ENCODE measurements at places on chromosomes 6 and 20.

DNA sequence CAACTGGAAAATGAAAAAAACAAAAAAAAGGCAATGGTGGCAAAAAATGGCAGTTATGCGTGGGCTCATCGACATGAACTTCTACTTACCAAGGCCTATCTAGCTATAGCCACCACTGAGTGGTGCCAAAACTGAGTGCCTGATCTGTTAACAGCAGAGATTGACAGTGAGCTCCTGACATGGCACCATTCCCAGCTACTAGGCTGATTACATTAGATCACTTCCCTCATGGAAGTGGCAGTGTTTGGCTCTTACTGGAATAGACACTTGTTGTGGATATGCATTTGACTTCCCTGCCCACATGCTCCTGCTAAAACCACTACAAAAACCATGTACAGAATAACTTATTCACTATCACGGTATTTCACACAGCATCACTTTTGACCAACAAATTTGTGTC, 216.1 kb upstream of the SGK1 start:
- DNase-seq = no peak

DNA sequence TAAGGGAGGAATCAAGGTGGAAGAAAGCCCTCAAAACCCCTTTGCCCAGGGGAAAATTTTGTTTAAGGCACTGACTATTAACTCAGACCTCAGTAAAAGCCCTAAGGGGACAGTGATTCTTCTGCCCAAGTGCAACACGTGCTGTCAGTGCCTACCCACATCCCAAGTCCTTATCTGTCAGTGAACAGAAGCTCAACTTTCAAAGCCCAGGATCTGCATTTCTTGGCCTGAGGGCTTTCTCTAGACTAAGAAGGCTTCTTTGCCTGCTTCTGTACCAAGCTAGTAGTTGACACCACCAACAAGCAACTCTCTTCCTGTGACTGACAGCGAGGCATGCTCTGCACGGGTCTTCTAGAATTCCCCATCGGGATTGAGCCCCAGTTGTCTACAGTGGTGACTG, 416.0 kb upstream of the SPTLC3 start:
- no peak for DNase-seq

DNA sequence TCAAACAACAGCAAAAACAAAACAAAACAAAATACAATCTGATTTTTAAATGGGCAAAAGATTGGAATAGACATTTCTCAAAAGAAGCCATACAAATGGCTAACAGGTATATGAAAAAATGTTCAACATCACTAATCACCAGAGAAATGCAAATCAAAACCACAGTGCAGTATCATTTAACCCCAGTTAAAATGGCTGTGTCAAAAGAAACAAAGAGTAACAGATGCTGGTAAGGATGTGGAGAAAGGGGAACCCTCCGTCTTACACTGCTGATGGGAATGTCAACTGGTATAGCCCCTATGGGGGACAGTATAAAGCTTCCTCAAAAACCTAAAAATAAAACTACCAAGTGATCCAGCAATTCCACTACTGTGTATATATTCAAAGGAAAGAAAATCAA, 10.9 kb upstream of the NELFCD start:
- no peak for DNase-seq

GRCh38 chr20:58762120-58762519, 69.5 kb downstream of the NPEPL1 start:
- no peak for DNase-seq

DNA sequence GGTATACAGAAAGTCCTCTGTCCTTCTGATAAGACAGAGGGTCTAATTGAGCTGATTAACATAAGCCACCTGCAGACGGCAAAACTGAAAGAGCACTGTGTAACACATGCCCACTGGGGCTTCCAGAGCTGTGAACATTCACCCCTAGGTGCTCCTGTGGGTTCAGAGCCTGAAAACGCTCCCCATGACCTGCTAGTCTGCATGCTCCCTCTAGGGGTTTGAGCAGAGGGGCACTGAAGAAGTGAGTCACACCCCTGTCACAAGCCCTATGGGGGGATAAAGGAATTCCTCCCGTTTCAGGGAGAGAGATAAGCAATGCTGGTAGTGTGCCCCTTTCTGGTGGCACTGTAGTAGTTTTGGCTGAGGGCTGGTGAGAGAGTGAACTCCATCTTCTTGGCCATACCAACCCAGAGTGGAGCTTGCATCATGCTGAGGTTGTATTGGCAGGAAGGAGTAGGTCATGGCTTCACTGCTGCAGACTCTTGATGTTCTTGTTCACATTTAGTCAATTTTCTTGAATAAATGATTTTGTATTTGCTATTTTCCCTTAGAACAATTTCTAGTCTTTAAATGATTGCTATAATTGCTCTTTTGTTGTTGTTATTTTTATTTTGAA, 637.5 kb upstream of the MAN1A1 start:
- DNase-seq = no peak

DNA sequence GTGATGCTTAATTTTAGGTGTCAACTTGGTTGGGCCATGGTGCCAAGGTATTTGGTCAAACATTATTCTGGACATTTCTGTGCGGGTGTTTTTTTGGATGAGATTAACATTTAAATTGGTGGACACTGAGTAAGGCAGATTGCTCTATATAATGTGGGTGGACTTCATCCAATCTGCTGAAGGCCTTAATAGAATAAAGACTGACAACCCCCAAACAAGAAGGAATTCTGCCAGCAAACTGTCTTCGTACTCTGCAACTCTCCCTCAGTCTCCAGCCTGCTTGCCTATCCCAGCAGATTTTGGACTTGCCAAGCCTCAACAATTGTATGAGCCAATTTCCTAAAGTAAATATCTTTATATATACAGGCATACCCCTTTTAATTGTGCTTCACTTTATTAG, 850.1 kb downstream of the TBC1D32 start:
- no peak for DNase-seq

DNA sequence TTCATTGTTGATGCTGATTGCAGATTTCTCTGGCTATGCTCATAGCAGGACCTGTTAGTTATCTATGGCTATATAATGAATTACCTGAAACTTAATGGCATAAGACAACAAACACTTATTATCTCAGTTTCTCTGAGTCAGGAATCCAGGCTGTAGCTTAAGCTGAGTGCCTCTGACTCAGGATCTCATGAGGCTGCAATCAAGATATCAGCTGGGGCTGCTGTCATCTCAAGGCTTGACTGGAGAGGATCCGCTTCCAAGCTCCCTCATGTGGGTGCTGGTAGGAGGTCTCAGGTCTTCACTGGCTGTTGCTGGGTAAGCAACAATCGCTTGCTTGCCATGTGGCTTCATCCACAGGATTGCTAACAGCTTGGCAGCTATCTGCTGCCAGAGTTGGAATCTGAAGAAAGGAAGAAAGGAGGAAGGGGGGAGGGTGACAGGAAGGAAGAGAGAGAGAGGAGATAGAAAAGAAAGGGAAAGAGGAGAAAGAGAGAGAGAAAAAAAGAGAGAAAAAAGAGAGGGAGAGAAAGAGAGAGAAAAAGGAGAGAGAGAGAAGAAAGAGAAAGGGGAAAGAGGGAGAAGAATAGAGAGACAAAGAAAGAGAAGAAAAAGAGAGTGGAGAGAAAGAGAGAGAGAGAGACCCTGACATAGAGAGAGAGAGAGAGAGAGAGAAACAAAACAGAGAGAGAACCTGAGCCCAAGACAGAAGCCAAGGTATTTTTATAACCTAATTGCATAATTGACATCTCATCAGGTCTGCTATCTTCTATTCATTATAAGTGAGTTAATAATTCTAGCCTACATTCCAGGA, 579.0 kb upstream of the BTBD3 start:
- DNase-seq = no peak

All from activated T-cell treated with anti-CD3 and anti-CD28 coated beads, Interleukin-2, amount 50 U/mL, for 4 hours (primary cell).